ENCODE measurements at places on chromosomes 12 and 14.

GRCh38 chr12:39125566-39125965 is 220.2 kb upstream of the CPNE8 start:
- no peak for DNase-seq

DNA sequence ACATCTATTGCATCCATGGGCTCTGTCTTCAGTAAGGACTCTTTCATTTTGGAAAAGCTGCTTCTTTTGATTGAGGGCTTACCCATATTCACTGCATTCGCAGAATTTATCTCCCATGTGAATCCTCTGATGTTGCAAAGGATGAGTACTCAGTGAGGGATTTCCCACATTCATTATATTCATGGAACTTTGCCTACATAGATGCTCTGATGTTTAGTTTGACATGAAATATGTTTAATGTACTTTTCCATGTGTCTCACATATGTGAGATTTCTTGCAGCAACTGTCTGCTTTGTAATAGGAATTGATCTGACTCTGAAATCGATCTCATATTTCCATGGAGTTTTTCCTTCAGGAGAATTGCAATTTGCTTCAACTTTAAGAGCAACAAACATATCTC is 1699.6 kb upstream of the FLRT2 start:
- DNase-seq: no peak

- DNase-seq: no peak
Measured at GRCh38 chr12:49091056-49091835, 3.4 kb downstream of the DHH start.

DNA sequence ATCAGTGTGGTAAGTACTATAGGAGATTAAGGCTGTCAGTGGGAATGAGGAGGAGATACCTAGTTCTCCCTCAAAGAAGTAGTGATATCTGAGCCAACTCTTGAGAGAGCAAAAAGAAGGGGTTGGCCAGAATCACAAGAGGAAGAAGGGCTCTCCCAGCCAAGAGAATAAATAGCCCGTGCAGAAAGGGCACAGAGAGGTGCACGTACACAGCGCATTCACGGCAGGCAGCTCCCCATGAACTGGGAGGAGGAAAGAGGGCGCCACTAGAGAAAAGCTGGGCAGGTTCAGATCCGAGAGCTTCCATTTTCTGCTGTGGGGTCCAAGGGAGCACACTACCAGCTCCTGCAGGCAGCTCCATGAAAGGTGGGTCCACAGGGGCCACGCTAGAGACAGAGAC is 59.9 kb downstream of the PPP2R5E start:
- DNase-seq: no peak

DNA sequence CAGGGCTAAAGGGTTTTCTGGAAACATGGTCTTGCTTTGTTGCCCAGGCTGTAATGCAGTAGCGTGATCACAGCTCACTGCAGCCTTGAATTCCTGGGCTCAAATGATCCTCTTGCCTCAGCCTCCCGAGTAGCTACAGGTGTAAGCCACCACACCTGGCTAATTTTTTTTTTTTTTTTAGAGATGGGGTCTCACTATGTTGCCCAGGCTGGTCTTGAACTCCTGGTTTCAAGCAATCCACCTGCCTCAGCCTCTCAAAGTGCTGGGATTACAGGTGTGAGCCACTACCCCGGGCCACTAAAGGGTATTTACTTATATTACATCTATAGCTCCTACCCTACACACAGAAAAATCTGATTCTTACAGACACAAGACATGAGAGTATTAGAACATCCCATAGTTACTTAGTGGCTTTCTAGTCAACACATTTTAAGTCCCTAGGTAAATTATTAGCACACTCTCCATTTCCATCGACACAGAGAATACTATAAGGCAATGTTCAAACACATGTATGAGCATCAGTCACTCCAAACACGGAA is 6.2 kb upstream of the DCAF11 start:
- DNase-seq: no peak

DNA sequence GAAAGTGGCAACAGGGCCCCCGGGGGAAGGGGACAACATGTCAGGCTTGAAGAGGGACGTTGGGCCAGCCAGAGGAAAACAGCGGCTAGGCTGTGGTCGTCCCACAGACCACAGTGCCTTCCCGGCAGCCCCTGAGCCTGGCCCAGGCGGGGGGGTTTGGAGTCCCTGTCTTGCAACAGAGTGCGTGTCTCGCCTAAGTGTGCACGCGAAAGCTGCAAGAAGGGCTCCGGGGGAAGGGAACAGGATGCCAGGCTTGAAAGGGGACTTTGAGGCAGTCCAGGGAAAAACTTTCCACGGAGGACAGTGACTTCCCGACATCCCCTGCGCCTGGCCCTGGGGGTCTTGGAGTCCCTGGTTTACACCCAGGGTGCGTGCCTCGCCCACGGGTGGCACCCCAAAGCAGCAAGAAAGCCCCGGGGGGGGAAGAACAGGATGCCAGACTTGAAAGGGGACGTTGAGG is 157.5 kb upstream of the ALG10B start:
- DNase-seq: no peak

DNA sequence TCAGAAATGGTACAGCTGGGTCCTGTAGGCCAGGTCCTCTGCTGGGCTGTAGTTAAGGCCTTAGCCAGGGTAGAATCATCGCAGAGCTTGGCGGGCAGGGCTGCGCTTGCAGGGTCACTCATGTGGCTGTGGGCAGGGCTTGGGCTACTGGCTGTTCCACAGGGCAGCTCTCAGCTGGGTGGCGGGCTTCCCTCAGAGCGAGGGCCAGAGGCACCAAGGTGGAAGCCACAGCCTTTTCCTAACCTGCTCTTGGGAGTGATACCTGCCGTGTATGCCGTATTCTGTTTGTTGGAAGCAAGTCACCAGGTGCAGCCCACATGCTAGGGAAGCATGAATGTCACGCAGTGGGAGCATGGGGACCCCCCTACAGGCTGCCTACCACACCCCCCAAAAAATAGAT is 69.8 kb upstream of the RIN3 start:
- DNase-seq: no peak

- DNase-seq: no peak
Measured at GRCh38 chr14:91464615-91465205, 45.4 kb downstream of the PPP4R3A start.

- DNase-seq: no peak
Measured at GRCh38 chr12:131057211-131057721, 103.6 kb downstream of the ADGRD1 start.

DNA sequence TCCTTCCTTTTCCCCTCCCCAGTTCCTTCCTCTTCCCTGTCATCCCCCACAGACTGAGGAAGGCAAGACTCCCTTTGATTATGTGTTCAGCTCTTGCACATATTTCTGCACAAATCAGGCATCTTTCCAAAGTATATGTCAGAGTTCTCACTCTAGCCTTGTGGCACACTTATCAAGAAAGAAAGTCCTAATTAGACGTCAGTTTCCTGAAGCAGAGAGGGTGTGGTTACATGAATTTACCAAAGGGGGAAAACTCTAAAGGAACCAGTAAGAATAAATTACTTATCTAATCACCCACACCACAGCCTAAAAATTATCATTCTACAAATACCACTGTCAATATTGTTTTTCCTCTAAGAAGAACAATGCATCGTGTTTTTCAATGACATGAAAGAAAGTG is 120.7 kb upstream of the GRIP1 start:
- DNase-seq: no peak

- DNase-seq: no peak
Measured at GRCh38 chr12:71439613-71440344, at the start of gene LGR5. Gene LGR5, plus strand, starts transcription at chr12:71439798. Its CDS starts 283 bp downstream, at chr12:71440081.

DNA sequence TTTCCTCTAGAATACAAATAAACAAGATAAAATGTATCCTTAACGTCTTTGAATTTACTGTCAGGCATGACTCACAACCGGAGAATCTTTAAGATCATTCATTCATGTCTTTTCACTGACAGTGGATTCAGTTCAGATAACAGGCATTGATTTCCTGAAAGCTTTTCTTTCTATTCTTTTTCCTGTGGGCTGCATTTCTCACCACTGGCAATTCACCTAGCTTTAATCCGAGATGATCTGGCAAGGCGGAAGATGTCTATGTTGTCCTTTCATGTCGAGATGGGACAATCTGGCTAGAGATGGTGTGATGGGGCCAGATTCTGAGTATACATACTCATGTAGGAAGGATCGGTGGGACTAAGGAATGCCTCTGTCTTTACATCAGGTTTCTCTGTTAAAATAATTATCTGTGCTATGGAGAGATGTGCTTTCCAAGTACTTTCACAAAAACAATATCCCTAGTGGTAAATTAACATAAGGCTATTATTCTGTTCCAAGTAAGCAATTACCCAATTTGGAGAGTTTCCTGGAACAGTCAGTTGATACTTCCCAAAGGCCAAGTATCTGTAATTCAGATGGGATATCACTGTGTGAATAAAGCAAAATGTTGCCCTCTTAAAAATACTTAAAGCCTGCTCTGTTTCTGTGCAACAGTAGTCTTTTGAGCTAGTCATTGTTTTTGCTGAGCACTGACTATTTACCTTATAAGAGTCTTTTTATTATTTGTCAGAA is 17.8 kb downstream of the ACSS3 start:
- no peak for DNase-seq

GRCh38 chr12:89709995-89710872 is 1.6 kb upstream of the ATP2B1 start:
- DNase-seq: no peak

DNA sequence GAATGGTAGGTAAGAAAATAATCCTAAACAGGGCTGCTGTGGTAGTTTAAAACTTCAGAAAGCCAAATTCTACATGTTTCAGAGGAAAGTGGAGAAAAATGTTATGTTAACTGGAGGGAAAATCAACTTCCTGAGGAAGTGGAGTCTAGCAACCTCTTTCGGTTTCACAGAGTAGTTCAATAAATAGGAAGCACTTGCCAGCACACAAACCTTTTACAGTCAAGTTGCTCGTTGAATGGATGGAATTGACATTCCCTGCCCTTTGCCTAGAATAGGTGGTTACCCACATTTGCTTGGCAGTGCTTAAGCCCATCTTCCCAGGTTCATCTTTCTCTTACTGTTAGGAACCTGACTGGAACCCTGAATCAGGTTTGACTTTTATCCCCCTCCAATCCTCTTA is 15.9 kb downstream of the ANKRD13A start:
- no peak for DNase-seq

DNA sequence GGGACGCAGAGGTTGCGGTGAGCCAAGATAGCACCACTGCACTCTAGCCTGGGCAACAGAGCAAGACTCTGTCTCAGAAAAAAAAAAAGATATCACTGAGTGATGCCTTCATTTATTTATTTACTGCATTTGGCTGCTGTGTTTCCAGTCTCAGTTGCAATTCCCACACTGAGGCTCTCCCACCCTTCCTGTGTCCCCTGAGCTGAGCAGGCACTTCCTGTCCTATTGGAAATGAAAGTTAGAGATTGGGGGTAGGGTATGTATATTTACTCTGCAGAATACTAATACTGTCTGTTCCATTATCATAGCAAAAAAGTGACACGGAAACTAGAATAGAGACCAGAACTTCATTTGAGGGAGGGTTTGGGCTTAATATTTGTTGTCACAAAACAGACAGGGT is 1.6 kb upstream of the RBMS2 start:
- DNase-seq: no peak

GRCh38 chr12:1309613-1310012 is 284.8 kb downstream of the FBXL14 start:
- DNase-seq: no peak

Data from NCI-H526 treated with DMSO at 0.1 percent for 48 hours (cell line).